Upper lobe of left lung (tissue), 6 donors: ENCODE measurements at places on chromosomes 1 and 21. TPM values are rescaled to one million over a fixed set of nuclear protein-coding genes. Genes with fewer than 3 reads are reported as not detected.

DNA sequence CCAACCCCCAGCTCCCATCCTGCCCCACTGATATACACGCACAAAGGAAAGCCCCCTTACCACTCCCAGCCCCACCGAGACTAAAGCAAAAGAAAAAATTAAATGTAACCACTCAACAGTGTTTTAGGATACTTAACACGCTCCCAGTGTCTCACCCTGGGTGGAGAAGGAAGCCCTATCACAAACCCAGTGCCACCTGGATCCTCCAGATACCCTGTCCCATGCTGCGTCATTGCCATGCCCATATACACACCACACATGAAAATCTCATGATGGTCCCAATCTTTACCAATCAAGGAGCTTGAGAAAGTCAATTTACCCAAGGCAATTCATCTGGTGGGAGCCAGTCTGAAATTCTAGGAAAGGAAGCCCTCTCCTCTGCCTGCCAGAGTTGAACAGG is 11.2 kb downstream of the KIAA1614 start:
- DNase-seq: no peak
- no peak overlapping the region for H3K27ac ChIP-seq
- peaks cover 5% of the 10 kb centered on the region for H3K4me1 ChIP-seq
- H3K27me3 ChIP-seq: no peaks in the 10 kb centered on the region
- no peak overlapping the region for H3K4me3 ChIP-seq

GRCh38 chr1:58850636-58851035 is 66.8 kb upstream of the JUN start:
- no peaks in the 10 kb centered on the region for H3K36me3 ChIP-seq
- no peaks in the 10 kb centered on the region for H3K27me3 ChIP-seq
- H3K4me1 ChIP-seq: peaks cover 28% of the 10 kb centered on the region
- H3K4me3 ChIP-seq: no peak overlapping the region
- H3K27ac ChIP-seq: no peak overlapping the region
- DNase-seq: no peak

GRCh38 chr1:168443899-168444298 is 99.9 kb downstream of the XCL2 start:
- no peak for DNase-seq
- no peaks in the 10 kb centered on the region for H3K36me3 ChIP-seq
- no peak overlapping the region for H3K4me3 ChIP-seq
- no peak overlapping the region for H3K27ac ChIP-seq

GRCh38 chr1:146029117-146029516 is 7.6 kb upstream of the HJV start:
- no peaks in the 10 kb centered on the region for H3K27me3 ChIP-seq
- no peaks in the 10 kb centered on the region for H3K36me3 ChIP-seq
- H3K4me1 ChIP-seq: no peaks in the 10 kb centered on the region
- no peak overlapping the region for H3K27ac ChIP-seq
- no peak overlapping the region for H3K4me3 ChIP-seq

The GRHL3 gene
- not detected for total RNA-seq

- H3K27me3 ChIP-seq: peaks cover 5% of the 10 kb centered on the region
- peaks cover 40% of the 10 kb centered on the region for H3K4me1 ChIP-seq
Observed at GRCh38 chr1:213989002-213989855, 1.5 kb downstream of the PROX1 start.

GRCh38 chr1:99725996-99726395 is 40.4 kb downstream of the FRRS1 start:
- no peak overlapping the region for H3K4me3 ChIP-seq
- DNase-seq: no peak
- H3K27ac ChIP-seq: no peak overlapping the region
- H3K36me3 ChIP-seq: no peaks in the 10 kb centered on the region

The CFAP74 gene
- 3.1 TPM for total RNA-seq

The PTGER3 gene
- 0.44 TPM for total RNA-seq

The TSPEAR gene
- total RNA-seq: not detected

GRCh38 chr1:27342391-27342777 is 562 bp downstream of the SYTL1 start:
- no peaks in the 10 kb centered on the region for H3K36me3 ChIP-seq
- no peaks in the 10 kb centered on the region for H3K27me3 ChIP-seq
- H3K4me1 ChIP-seq: peaks cover 5% of the 10 kb centered on the region
- H3K4me3 ChIP-seq: peak overlapping the region; percentile 57
- no peak for DNase-seq
- peak overlapping the region; percentile 90 for H3K27ac ChIP-seq

- peak overlapping the region; percentile 82 for H3K4me3 ChIP-seq
- H3K27me3 ChIP-seq: no peaks in the 10 kb centered on the region
- peaks cover 24% of the 10 kb centered on the region for H3K4me1 ChIP-seq
- peak; percentile 68 for DNase-seq
- H3K36me3 ChIP-seq: no peaks in the 10 kb centered on the region
Observed at GRCh38 chr1:113073479-113073950, 517 bp downstream of the LRIG2 start.

DNA sequence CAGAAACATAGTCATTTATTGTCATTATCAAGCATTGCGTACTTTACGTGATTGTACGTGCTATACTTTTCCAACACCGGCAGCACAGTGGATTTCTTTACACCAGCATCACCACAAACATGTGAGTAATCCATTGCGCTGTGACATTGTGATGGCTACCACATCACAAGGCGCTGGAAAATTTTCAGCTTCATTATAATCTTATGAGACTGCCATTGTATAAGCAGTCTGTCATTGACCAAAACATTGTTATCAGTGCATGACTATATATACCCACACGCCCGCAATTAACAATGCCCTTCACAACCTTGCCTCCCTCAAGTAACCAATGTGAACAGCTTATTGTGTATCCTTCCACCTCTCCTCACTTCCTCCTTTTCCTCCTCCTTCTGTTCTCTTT is 137.6 kb downstream of the ZZZ3 start:
- H3K36me3 ChIP-seq: no peaks in the 10 kb centered on the region
- H3K4me1 ChIP-seq: peaks cover 3% of the 10 kb centered on the region
- DNase-seq: no peak
- no peaks in the 10 kb centered on the region for H3K27me3 ChIP-seq
- H3K4me3 ChIP-seq: no peak overlapping the region
- H3K27ac ChIP-seq: no peak overlapping the region

The TNFSF18 gene
- not detected for total RNA-seq

GRCh38 chr1:8567146-8567545 is 249.2 kb downstream of the SLC45A1 start:
- H3K4me3 ChIP-seq: no peak overlapping the region
- DNase-seq: no peak
- H3K27ac ChIP-seq: no peak overlapping the region

The COL9A2 gene
- 5.5 TPM for total RNA-seq
